ENCODE measurements at places on chromosomes 7 and 10. TPM values are rescaled to one million over a fixed set of nuclear protein-coding genes. Genes with fewer than 3 reads are reported as not detected.

CTAGE15 gene
- total RNA-seq: 0.44 TPM

ZNF212 gene
- total RNA-seq: 12.6 TPM

TIAL1 gene
- total RNA-seq: 93.3 TPM

GRCh38 chr10:121284936-121285335 is 313.3 kb downstream of the FGFR2 start:
- no peak overlapping the region for H3K27ac ChIP-seq
- no peak overlapping the region for H3K4me3 ChIP-seq
- H3K27me3 ChIP-seq: no peaks in the 10 kb centered on the region
- no peaks in the 10 kb centered on the region for H3K4me1 ChIP-seq
- DNase-seq: no peak

DNA sequence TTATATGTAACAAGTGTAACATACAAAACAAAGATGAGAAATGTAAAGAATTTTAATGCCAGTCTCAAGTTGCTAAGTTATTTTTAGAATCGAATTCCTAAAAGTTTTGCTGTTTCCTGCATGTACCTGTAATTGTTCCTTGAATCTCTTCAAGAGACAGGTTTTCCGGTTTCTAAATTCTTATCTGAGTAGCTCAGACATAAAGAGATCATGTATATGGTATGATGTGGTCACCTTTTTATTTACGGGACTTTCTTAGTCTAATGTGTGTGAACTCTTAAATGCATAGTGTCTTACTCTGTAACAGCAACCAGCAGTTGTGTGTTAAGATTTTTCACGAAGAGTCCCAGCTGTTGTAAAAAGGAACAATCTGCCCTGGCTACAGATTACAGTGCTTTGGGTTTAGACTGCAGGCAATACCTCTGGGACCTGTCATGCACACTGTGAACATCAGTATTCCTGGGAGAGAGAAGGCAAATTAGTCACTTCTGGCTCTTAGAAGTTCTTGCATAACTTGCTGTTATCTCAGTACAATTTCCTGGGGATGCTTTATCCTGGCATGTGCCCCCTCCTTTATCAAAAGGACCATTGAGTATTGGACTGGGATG is 263.4 kb downstream of the BICC1 start:
- H3K4me1 ChIP-seq: no peaks in the 10 kb centered on the region
- no peak for DNase-seq
- no peaks in the 10 kb centered on the region for H3K27me3 ChIP-seq

DNA sequence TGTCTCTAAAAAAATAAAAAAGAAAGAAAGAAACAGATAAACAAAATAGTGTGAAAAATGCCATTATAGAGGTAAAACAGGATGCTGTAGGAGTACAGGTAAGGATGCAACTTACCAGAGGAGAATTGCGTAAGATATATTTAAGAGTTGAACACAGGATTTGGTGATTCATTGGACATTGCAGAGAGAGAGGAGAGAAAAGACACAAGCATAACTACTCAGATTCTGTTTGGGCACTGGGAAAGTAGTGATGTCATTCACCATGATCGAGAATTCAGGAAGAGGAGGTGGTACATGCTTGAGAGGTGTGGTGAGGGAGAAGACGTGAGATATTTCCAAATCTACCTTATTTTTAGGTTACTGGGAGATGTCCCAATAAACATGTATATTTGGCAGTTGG is 97.6 kb downstream of the AASS start:
- no peak overlapping the region for H3K27ac ChIP-seq
- H3K36me3 ChIP-seq: no peaks in the 10 kb centered on the region

GRCh38 chr7:2309889-2310331 is 4.3 kb downstream of the SNX8 start:
- peaks cover 19% of the 10 kb centered on the region for H3K4me1 ChIP-seq
- no peak overlapping the region for H3K4me3 ChIP-seq
- H3K27ac ChIP-seq: peak overlapping the region; percentile 43
- no peak for DNase-seq
- H3K27me3 ChIP-seq: no peaks in the 10 kb centered on the region

GRCh38 chr7:27245124-27245797 is 2.7 kb downstream of the EVX1 start:
- DNase-seq: no peak
- no peak overlapping the region for H3K27ac ChIP-seq
- no peaks in the 10 kb centered on the region for H3K36me3 ChIP-seq
- no peak overlapping the region for H3K4me3 ChIP-seq

DNA sequence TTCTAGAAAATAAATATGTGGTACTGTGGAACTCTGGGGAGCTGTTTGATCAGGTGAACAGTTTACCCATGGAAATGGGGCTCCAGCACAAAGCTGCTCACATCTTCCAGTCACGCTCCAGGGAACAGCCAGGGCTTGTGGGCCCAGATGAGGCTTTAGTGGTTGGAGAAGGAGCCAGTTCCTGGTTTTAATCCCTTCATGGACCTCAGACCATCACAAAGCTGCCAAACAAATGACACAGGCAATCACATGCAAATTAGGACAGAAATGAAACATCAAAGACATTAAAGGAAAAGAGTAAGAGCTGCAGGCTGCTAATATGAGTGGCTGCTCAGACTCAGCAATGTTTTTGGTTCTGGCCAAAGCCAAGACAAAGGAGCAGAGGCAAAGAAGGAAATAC is 2.2 kb upstream of the ATP6V0E2 start:
- no peaks in the 10 kb centered on the region for H3K27me3 ChIP-seq
- peaks cover 5% of the 10 kb centered on the region for H3K4me1 ChIP-seq
- no peak for DNase-seq
- no peak overlapping the region for H3K4me3 ChIP-seq
- H3K36me3 ChIP-seq: no peaks in the 10 kb centered on the region

DNA sequence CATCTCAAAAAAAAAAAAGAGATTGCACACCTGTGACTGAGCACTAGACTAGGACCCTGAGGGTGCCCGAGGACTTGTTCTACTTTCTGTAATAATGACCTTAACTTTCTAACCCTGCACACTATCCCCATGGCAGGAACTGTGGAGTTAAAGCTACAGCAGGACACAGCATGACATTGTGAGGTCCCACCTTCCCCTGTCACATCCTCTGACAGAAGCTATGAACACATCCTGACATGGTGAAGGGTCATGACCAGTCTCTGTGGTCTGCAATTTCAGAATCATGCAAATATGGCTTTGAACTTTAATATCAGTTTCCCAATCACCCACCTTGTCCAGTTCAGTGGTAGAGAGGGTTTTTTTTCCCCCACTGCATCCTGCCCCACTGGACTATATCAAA is 18.5 kb upstream of the SAR1A start:
- no peak overlapping the region for H3K4me3 ChIP-seq
- H3K27me3 ChIP-seq: no peaks in the 10 kb centered on the region
- H3K36me3 ChIP-seq: no peaks in the 10 kb centered on the region
- no peaks in the 10 kb centered on the region for H3K4me1 ChIP-seq
- no peak for DNase-seq
- no peak overlapping the region for H3K27ac ChIP-seq

- no peaks in the 10 kb centered on the region for H3K4me1 ChIP-seq
- no peaks in the 10 kb centered on the region for H3K27me3 ChIP-seq
- H3K27ac ChIP-seq: no peak overlapping the region
- no peaks in the 10 kb centered on the region for H3K36me3 ChIP-seq
- H3K4me3 ChIP-seq: no peak overlapping the region
Measured at GRCh38 chr10:6640433-6641040, 60.5 kb upstream of the PRKCQ start.

- no peaks in the 10 kb centered on the region for H3K27me3 ChIP-seq
- DNase-seq: no peak
- no peak overlapping the region for H3K27ac ChIP-seq
- H3K4me3 ChIP-seq: no peak overlapping the region
- H3K4me1 ChIP-seq: no peaks in the 10 kb centered on the region
Measured at GRCh38 chr7:54877683-54878082, 118.7 kb upstream of the SEC61G start.

DNA sequence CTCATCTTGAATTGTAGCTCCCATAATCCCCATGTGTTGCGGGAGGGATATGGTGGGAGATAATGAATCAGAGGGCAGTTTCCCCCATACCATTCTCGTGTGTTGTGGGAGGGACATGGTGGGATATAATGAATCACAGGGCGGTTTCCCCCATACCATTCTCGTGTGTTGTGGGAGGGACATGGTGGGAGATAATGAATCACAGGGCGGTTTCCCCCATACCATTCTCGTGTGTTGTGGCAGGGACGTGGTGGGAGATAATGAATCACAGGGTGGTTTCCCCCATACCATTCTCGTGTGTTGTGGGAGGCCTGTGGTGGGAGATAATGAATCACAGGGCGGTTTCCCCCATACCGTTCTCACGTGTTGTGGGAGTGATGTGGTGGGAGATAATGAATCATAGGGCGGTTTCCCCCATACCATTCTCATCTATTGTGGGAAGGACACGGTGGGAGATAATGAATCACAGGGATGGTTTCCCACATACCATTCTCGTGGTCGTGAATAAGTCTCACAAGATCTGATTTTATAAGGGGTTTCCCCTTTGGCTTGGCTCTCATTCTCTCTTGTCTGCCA is 271.0 kb downstream of the MAD1L1 start:
- no peak overlapping the region for H3K27ac ChIP-seq
- no peaks in the 10 kb centered on the region for H3K27me3 ChIP-seq
- peaks cover 45% of the 10 kb centered on the region for H3K36me3 ChIP-seq
- H3K4me1 ChIP-seq: no peaks in the 10 kb centered on the region
- no peak overlapping the region for H3K4me3 ChIP-seq

DNA sequence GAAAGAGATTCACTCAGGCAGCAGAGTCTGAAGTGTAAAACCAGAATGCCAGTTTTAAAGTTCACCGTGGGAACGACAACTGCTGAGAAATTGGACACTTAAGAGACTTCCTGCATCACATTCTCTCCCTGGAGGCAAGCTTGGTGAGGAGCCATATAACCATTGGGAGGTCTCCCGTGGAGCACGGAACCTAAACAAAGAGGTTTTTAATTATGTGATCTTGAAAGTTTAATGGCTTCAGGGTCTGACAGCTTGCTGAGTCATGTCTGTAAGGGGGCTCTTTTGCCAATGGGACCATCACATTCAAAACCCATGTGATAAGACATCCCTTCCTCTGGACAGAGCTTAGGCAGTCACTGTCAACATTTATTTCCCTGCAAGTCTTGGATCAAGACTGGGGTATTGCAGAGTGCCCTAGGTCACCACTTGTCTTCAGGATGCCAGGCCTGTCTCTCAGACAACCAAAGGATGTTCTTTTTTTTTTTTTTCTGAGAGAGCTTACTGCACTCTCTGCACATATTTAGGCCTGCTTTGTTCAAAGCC is 674.4 kb downstream of the TYW1 start:
- DNase-seq: no peak
- H3K27ac ChIP-seq: no peak overlapping the region
- no peaks in the 10 kb centered on the region for H3K27me3 ChIP-seq
- H3K4me3 ChIP-seq: no peak overlapping the region
- H3K4me1 ChIP-seq: no peaks in the 10 kb centered on the region

DNA sequence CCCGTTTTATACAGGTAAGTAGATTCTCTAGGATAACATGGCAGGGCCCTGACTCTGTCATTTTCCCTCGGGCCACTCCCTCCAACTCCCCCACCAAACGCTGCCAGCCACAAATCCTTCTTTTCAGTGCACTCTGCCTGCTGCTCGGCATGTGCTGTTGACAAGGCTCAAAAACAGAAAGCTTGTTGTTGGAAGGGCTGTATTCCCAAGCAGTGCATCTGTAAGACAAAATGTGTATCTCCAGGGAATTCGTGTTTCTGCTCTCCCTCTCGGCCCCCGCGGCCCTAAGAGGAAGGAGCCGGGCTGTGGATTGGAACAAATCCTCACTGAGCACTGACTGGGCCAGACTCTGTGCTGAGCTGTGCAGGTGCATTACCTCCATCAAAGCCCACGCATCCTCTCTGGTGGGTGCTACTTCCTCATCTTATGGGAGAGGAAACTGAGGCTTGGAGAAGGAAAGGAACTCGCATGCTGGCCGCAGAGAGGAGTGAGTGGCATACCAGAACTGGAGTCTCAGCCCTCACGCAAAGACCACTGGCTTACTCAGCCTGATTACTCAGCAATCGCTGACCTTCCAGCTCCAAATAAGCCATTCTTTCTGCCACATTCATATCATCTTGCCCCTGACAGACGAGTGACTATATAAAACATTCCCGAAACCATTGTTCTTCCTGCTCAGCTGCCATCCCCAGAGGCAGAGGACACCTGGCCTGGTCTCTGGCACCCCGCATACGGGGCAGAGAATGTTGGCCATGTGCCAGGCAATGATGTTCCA is 33.5 kb upstream of the ENO4 start:
- no peaks in the 10 kb centered on the region for H3K4me1 ChIP-seq
- H3K27me3 ChIP-seq: no peaks in the 10 kb centered on the region
- no peaks in the 10 kb centered on the region for H3K36me3 ChIP-seq
- H3K4me3 ChIP-seq: no peak overlapping the region
- H3K27ac ChIP-seq: no peak overlapping the region

DNA sequence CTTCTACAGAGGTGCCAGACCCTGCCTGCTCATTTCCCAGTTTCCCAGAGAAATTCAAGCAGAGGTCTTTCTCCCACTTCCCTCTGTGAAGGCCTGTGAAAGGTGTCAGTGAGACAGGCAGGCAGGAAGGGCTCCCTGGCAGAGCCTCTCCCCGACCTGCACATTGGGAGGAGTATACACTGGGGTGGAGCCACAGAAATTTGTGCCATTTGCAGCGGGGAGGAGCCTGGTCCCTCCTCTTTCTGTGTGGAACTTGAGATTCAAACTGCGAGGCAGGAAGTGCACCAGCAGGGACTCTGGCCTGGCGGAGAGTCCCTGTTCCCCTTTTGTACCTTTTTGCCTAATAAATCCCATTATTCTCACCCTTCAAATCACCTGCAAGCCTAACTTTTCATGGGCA is 54.6 kb upstream of the OPN4 start:
- no peaks in the 10 kb centered on the region for H3K36me3 ChIP-seq
- DNase-seq: no peak
- H3K27me3 ChIP-seq: no peaks in the 10 kb centered on the region
- no peaks in the 10 kb centered on the region for H3K4me1 ChIP-seq
- no peak overlapping the region for H3K27ac ChIP-seq

DNA sequence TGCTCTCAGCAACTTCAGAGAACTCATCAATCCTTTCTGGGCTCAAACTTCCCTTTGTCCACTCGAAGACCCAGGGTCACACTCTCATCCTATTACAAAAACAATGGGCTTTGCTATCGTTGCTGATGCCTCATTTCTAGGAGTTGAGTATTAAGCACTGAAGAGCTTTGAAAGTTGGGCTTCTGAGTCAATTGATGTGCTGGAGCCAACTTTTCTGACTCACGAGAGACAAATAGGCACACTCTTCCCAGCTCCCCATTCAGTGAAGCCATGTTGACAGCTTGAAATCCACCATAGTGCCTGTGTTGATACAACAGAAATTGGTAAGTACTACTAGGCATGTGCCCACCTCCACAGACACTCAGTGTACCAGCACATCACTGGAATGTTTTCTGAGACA is 97.5 kb upstream of the PRSS58 start:
- H3K27ac ChIP-seq: no peak overlapping the region
- H3K36me3 ChIP-seq: no peaks in the 10 kb centered on the region
- no peak for DNase-seq
- peaks cover 5% of the 10 kb centered on the region for H3K4me1 ChIP-seq
- H3K27me3 ChIP-seq: no peaks in the 10 kb centered on the region
- H3K4me3 ChIP-seq: no peak overlapping the region

- H3K36me3 ChIP-seq: no peaks in the 10 kb centered on the region
- no peak for DNase-seq
- H3K27ac ChIP-seq: no peak overlapping the region
Measured at GRCh38 chr7:25069900-25070443, 55.1 kb downstream of the CYCS start.

Measured in tibial nerve (tissue), 4 donors.